ENCODE measurements at places on chromosomes 11 and 22.

GRCh38 chr11:110433393-110434333 is 3.9 kb downstream of the FDX1 start:
- no peak for DNase-seq

- DNase-seq: no peak
Measured at GRCh38 chr11:56967726-56968125, 21.0 kb upstream of the OR5AK2 start.

DNA sequence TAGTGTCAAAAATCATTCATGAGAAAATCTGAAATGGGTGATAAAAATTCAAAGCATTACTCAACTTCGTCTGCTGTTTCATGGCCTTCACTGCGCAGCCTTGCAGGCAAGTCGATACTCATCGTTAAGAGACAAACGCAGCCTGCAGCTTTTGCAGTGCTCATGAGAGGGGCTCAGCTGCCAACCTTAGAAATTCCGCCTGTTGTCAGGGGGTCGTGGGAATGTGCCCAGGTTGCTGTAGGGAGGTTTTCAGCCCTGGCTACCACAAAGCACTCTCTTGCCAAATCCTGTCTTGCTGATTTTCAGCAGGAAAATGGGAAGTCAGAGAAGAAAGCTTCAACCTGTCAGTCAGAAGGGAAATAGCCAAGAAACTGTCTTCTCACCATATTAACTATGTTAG is 25.4 kb upstream of the GRAMD1B start:
- DNase-seq: no peak

- DNase-seq: no peak
Measured at GRCh38 chr11:117171404-117172061, 7.0 kb upstream of the SIDT2 start.

DNA sequence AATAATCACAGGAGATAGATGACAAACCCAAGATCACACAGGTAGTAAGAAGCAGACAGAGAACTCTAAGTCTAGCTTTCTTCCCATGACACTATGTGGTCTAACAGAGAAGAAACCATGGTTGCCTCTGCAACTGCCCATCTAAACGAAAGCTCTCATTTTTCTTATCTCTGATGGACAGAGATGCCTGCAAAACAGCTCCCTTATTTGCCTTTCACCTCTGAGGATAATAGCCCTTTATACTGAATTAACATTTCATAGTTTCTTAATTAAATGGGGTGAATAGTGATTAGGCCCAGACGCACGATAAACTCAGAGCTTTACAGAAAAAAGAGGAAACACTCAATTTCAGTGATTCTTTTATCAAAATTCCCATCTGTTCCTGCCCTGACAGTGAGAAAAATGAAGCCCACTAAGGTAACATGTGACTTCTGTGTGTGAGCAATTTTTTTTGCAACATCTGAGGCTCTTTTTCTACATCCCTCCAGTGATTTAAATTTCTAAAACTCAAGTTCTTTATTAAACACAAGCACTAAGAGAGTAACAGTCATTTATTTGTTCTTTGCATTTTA is 24.6 kb downstream of the OR2AG2 start:
- DNase-seq: no peak

GRCh38 chr11:34601085-34601444 is 19.8 kb upstream of the EHF start:
- DNase-seq: no peak

DNA sequence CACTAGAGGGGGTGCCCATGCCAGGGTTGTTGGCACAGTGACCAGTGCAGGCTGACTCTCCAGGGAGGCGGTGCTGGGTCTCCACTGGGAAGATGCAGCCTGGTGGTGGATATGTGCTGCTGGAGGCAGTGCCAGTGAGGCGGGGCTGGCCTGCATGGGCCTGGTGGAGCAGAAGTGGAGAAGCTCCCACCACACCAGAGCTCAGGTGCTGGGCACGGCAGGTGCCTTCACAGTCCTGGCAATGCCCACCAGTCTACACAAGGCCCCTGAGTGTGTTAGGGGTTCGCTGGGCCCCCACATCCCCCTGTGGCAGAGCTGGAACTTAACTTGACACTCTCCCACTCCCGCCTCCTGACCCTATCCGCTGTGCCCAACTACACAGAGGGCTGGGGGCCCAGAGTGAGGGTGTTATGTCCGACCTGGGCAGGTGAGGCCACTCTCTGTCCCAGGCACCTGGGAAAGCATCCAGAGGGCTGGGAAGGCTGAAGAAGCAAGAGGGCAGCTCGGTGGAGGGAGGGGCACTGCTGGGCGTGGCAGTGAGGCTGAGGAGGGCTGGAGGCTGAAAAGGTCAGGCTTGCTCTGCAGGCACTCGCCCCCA is 102.4 kb upstream of the B3GAT1 start:
- no peak for DNase-seq

GRCh38 chr11:77266766-77267165 is 34.7 kb downstream of the GDPD4 start:
- DNase-seq: no peak

- DNase-seq: no peak
Measured at GRCh38 chr11:6328321-6328720, 8.0 kb upstream of the CAVIN3 start.

DNA sequence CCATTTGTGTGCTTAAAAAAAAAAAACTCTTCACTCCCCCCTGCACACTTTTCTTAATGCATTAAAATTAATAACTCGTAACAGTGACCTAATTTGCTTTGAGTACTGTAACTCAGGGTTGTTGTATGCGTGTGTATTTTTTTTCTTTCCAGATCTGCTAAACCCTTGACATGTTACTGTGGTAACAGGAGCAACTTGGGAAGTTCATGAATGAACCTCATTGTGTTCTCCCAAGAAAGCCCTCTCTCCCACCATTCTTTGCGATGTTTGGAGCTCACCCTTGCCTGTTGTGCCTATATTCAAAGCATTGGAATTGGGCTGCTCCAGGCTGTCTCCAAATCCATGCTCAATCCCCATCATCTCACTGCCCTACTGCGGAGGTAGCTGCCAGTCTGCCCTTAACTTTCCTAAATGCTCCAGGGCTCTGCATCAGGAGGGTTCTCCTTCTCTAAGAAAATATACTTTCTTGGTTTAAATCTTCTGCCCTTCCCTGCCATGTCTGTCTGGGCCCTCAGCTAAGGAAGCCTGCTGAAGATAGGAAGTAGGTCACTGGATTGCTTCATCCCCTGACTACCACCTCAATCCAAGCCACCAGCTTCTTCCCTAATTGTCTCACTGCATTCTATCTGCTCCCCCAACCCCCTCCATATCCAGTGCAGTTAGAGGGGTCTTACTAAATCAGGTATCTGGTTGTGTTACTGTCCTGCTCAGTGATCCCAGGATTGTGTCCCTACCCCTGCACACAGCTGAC is 70.3 kb downstream of the KIRREL3 start:
- DNase-seq: no peak

GRCh38 chr11:3903207-3903896 is 47.9 kb downstream of the STIM1 start:
- no peak for DNase-seq

DNA sequence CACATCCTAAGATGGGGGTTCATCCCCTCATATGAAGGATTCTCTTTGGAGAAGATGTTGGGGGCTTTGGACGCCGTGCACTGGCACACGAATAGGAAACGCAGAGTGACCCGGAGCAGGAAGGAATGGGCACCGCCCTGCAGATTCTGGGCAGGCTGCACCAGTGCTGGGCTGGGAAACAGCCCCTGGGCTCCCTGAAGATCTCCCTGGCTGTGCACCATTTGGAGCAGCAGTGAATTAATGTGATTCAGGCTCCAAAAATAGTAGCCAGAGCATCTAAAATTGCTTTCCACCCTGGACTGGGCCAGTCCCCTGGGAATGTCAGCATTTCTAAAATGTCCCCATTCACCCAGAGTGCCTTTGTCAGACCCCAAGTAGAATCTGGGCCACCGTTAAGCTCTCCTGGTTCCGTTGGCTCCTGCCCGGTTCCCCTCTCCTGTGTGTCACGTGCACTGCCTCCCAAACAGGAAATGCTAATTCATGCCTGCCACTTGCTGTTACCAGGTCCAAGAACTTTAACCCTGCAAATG is 18.6 kb downstream of the IRAG1 start:
- no peak for DNase-seq

DNA sequence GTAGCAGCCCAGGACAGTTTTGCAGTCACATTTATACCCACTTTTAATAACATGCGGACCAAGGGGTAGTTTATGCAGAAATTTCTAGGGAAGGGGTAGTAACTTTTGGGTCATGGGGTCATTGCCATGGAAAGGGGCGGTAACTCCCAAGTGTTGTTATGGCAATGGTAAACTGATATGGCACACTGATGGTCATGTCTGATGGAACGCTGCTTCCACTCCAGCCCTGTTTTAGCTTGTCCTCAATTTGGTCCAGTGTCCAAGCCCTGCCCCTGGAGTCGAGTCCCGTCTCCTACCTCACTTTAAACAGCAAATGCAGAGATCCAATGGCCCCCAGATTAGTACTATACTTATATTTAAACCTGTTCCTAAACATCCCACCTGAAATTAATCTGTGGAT is 11.2 kb upstream of the SEC14L4 start:
- DNase-seq: no peak

GRCh38 chr11:105466582-105467228 is 143.2 kb upstream of the GRIA4 start:
- DNase-seq: no peak

GRCh38 chr11:28347371-28347770 is 239.2 kb downstream of the METTL15 start:
- DNase-seq: no peak

GRCh38 chr22:36442506-36443197 is 38.8 kb downstream of the TXN2 start:
- DNase-seq: no peak

DNA sequence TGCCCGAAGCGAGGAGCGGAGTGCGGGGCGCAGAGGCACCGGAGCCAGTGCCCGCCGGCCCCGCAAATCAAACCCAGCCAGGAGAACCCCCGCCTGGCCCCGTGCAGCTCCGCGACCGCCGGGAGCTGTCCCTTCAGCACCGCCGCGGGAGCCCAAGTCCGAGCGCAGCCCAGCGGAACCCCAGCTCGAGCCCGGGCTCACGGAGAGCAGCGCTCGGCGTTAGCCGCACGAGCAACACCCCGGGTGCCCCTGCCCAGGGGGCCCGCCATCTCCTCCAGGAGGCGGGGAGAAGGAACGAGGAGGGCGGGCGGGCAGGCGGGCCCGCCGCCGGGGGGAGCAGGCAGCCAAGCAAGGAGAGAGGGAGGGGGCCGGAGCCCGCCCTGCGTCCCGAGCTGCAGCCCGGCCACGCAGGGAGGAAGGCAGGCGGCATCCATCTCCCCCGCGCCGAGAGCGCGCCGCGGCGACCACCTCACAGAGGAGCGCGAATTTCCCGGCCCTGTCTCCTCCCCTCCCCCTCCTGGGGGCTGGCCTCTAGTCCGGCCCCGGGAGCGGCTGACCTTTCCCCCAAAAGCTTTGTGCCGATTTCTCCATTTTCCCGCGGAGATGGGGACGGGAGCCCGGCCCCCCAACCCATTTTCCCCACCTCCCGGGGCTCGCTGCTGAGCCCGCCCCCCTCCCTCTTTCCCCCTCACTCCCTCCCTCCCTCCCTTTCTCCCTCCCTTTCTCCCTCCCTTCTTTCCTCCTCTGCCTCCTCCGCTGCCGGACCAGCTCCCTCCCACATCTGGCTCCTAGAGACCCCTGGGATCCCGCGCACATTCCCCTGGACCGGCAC is 621 bp downstream of the KCNC1 start:
- DNase-seq: peak; percentile 58

GRCh38 chr22:31911565-31912406 is 32.5 kb upstream of the YWHAH start:
- DNase-seq: no peak

- no peak for DNase-seq
Measured at GRCh38 chr11:115613986-115614632, 109.9 kb upstream of the CADM1 start.

- no peak for DNase-seq
Measured at GRCh38 chr11:132859306-132859705, 673.0 kb downstream of the OPCML start.

- DNase-seq: no peak
Measured at GRCh38 chr11:13963949-13964770, 1.6 kb downstream of the SPON1 start.

DNA sequence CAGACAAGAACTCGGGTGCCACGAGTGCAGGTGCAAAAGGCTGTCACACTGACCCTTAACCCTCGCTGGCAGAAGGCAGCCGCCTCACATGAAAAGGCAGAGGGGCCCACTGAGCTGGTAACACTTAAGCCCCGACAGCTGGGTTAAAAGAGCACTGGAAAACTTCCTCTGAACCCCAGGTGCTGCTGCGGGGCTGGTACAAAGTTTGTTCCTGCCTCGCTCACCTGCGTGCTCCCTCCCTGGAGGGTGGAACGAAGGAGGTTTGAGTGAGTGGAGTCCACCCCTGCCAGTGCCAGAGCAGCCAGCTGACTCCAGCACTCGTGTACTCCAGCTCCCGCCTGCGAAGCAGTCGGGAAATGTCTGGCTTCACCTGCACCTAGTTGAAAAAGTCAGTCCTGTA is 12.6 kb downstream of the SULT4A1 start:
- no peak for DNase-seq

DNA sequence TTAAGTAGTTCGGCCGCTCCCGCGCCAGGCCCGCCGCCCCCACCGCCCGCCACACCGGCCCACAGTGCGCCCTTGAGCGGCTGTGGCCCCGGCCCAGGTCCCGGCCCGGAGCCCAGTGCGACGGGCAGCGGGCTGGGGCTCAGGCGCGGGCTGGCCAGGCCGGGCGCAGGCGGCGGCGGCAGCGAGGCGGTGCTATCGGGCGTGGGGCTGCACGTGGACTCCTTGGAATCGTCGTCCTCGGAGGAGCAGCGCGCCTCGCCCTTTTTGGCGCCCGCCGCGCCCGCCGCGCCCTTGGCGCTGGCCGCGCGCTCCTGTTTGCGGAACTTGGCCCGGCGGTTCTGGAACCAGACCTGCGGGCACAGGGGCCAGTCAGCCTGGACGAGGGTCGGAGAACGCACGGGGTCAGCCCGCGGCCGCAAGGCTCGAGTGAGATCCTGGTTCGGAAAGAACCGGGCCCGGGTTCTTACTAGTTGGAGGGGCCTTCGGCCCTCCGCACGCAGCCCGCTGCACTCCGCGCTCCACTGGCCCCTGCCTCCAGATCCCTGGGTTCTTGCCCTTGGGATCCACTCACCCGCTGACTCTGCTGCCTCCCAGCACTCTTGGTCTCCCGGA is 4.0 kb downstream of the PHOX2A start:
- DNase-seq: no peak

DNA sequence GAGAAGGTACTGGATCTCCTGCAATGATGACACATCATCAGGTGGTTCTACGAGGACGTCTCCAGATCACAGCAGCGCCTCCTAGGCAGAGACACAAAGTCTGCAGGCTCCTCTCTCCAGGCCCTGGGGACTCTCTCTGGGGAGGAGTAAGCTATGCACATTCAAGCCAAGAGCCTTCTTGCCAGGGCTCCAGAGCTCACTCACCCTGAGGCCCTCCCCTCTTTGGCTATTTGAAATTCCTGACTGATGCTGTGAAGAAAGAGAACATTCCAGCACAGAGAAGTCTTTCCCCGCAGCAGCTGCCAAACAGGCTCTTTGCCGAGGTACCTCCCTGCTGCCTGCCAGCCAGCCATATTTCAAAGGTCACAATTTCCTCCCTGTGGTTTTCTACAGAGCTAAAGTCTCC is 204.9 kb downstream of the CSNK2A3 start:
- peak; percentile 21 for DNase-seq

- peak; percentile 96 for DNase-seq
Measured at GRCh38 chr11:65418681-65419459, 3.7 kb upstream of the NEAT1 start.

- peak; percentile 12 for DNase-seq
Measured at GRCh38 chr22:35053060-35053835, 12.7 kb upstream of the ISX start.

GRCh38 chr11:27464289-27464696 is 8.3 kb downstream of the LGR4 start:
- DNase-seq: no peak

GRCh38 chr11:131540676-131541075 is 170.3 kb downstream of the NTM start:
- no peak for DNase-seq

GRCh38 chr11:66115638-66116301 is 45.7 kb downstream of the PACS1 start:
- no peak for DNase-seq

Measured in activated T-cell treated with anti-CD3 and anti-CD28 coated beads, Interleukin-2, amount 50 U/mL, for 72 hours (primary cell).